ENCODE measurements at places on chromosomes 5 and 9. TPM values are rescaled to one million over a fixed set of nuclear protein-coding genes. Genes with fewer than 3 reads are reported as not detected.

DNA sequence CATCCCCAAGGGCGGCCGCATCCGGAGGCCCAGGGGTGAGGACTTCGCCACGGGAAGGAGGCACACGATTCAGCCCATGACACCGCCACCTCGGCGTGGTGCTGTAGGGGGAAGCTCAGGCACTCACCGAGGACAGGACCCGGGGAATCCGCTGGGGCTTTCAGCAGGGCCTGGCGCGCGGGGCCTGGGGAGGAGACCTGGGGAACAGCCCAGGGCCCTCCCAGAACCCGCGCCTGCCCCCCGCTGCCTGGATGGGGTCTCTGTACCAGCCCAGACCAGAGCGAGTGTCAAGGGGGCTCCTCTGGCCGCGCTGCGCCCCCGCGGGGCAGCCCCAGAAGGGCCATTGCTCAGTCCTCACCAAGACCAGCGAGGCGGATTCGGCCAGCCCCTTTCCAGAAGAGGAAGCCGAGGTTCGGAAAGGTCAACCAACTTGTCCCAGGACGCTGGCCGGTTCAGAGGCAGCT is 12.8 kb downstream of the COL23A1 start:
- DNase-seq: no peak

GRCh38 chr5:95668728-95669127 is 14.1 kb downstream of the SPATA9 start:
- no peak for DNase-seq

The KLF9 gene
- total RNA-seq: 1.0 TPM

The SH3TC2 gene
- 2.5 TPM for total RNA-seq

All from A673 (cell line).